Suppressor macrophage treated with lipopolysaccharide for 1 hour (primary cell): ENCODE measurements at places on chromosomes 3 and 15.

DNA sequence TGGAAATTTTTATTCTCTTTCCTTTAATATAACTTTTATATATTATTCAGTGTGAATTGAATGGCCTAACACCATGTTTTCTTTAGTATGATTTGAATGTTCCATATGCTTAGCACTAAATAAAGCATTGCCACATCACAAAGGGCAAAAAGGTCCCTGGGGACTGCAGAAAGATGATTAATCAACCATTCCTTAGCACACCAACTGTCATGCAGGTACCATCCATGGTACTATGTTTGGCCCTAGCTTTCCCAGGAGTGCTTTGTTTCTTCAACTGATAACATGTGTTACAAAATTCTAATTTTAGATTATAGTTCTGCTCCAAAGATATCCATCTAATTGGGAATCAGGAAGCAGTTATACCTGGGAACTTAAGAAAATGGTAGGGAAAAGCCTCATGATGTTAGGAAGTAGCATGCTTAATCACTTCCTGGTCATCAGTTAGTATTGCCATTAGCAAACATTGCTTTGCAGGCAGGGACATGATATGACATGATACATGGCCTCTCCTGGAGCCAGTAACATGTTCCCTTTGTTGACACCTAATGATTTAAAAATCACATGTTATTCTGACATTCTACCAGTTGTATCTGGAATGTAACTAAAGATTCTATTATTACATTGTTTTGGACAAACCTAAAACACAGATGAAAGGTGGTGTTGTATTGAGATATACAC, 712.6 kb upstream of the GBE1 start:
- DNase-seq = no peak

DNA sequence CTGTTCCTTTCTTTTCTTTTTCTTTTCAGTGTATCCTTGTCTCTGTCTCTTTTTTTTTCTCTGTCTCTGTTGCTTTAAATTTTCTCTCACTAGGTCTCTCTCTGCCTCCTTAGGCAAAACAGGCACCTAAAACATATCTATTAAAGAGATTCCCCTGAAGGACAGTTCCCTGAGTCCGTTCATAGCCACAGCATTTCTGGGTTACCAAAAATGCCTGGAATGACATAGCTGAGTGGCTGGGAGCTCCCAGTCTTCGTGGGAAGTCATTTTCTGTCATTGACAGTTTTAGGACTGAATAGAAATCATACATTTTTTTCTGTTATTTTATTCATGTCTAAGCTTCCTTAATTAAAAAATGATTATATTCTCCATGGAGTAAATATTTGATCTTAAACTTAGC, 323.8 kb upstream of the AZI2 start:
- no peak for DNase-seq

GRCh38 chr3:4633078-4634004, 140.2 kb downstream of the ITPR1 start:
- peak; percentile 78 for DNase-seq

GRCh38 chr15:61146091-61146930, 82.8 kb downstream of the RORA start:
- no peak for DNase-seq

- no peak for DNase-seq
Observed at GRCh38 chr15:98268163-98268562, 307.7 kb downstream of the ARRDC4 start.

- no peak for DNase-seq
Observed at GRCh38 chr3:58059349-58060321, 51.4 kb downstream of the FLNB start.

- no peak for DNase-seq
Observed at GRCh38 chr3:59072681-59073080, 22.9 kb upstream of the CFAP20DC start.

DNA sequence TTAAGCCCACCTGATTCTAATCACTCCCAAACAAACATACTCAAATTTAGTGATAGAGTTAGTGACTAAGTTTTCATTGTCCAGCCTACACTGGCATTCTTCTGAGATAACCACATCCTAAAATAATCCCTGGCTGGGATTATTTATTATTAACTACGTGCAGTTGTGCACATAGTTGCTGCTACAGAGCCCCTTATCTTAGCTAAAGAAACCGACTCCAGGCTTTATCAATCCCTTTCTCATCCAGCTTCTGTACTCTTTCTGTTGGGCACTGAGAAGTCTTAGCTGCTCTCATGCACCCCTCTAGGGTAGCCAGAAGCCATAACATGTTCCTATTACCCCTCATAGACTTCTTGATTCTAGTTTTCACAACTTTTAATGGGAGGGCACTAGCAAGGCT, 208.7 kb downstream of the MBNL1 start:
- no peak for DNase-seq

DNA sequence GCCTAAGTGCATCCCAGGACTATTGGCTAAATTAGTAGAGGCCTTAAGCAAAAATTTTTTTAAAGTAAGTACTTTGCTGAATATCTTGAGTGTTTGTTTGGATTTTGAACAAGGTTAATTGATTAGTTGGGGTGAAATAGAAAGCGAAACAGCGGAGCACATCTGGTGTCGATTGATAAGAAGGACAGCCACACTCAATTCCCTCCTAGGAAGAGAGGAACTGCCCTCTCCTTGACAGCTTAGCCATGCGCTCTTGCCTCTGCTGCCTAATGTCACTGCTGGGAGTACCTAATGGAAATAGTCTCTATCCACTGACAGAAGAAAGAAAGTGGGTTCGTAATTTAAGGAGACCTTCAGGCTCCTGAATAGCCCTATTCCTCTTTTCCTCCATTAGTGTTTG, 943.6 kb downstream of the DIPK2A start:
- DNase-seq = no peak

DNA sequence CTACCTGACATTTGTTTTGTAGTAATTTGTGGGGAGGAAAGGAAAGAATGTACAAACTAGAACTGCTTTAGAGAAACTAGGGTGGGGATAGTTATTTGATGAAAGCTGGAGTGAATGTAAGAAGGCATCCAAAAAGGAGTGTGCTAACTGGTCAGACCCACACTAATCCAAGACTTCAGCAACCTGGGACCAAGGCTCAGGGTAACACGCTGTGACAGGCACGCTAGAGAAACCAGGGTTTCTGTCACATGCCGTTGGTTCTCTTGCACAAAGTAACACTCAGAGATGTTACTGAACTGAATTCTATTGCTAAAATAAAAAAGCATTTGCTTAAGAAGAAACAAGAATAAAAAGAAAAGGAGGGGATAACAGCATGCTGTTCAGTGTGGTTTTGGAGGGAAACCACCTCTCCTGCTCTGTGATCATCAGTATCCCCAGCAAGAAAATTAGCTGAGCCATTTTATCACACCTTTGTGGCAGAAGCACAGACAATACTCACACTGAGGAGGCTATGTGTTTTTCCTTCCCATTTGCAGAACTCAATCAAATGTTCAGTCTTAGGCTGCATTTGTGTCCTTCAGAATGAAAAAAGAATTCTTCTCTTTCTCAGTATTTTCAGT, 2.8 kb upstream of the CCDC80 start:
- DNase-seq = no peak

- no peak for DNase-seq
Observed at GRCh38 chr3:127156338-127157050, 36.4 kb upstream of the PRR23E start.

- DNase-seq = peak; percentile 31
Observed at GRCh38 chr15:62624547-62625378, 417.8 kb upstream of the TPM1 start.
